Gastroesophageal sphincter (tissue), 4 donors: ENCODE measurements at places on chromosomes 7 and 10. TPM values are rescaled to one million over a fixed set of nuclear protein-coding genes. Genes with fewer than 3 reads are reported as not detected.

Gene ACHE
- total RNA-seq: 1.1 TPM

DNA sequence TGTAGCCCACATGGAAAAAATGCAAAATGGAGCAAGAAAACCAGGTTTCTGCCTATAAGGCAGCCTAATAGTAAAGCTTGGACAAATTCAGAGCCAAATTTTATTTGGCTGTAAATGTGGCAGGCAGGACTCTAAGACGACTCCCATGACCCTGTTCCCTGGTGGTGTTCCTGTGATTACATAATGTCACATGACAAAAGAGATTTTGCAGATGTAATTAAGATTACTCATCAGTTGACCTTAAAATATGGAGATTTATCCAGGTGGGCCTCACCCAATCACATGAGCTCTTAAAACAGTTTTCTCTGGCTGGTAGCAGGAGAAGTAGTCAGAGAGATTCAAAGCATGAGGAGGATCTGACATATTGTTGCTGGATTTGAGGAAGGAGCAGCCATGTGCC, 303.1 kb upstream of the IMMP2L start:
- H3K36me3 ChIP-seq: peaks cover 22% of the 10 kb centered on the region
- no peak overlapping the region for H3K4me3 ChIP-seq
- ATAC-seq: peak; percentile 25

- no peak overlapping the region for H3K4me3 ChIP-seq
- ATAC-seq: no peak
- no peaks in the 10 kb centered on the region for H3K27me3 ChIP-seq
Measured at GRCh38 chr7:33677556-33677955, 227.8 kb upstream of the BMPER start.

Gene PPP1R17
- total RNA-seq: not detected

Gene PAX2
- total RNA-seq: not detected

DNA sequence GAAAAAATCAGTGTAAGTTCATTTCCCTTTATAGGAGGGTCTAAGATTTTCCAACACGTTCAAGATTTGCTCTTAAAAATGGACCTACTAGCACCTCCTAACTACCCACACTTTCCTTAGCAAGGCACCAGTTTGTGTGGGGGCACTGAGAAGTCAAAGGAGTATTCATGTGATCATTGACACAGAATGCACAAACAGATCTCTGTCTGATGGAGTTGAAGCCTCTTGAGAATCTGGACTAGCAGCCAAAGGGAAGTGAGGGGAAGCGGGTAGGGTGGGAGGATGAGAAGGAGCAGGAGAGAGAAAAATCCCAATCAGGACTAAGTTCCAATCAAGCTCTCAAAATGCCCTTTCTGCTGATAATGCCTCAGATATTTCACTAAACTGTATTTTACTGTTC, 4.1 kb downstream of the MMS19 start:
- H3K4me3 ChIP-seq: no peak overlapping the region
- no peaks in the 10 kb centered on the region for H3K27me3 ChIP-seq
- no peaks in the 10 kb centered on the region for H3K4me1 ChIP-seq
- H3K36me3 ChIP-seq: no peaks in the 10 kb centered on the region
- H3K27ac ChIP-seq: no peak overlapping the region

DNA sequence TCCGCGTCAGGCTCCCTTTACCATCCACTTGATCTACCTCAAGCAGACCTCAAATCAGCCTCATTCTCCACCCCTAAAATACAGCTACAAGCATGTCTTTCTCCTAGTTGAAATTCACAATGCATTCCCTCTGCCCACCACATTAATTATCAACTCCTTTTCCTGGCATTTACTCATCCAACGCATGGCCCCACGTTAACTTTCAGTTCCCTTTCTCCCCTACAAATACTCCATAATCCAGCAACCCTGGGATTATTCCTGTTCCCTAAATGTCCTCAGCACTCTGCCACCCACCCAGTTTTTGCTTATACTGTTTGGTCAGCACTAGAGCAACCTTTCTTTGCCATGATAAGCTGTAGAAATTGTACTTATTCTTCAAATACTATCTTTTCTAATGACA, 5.7 kb upstream of the VIM start:
- no peaks in the 10 kb centered on the region for H3K36me3 ChIP-seq
- no peak overlapping the region for H3K4me3 ChIP-seq
- no peaks in the 10 kb centered on the region for H3K27me3 ChIP-seq

Gene INA
- 0.31 TPM for total RNA-seq

DNA sequence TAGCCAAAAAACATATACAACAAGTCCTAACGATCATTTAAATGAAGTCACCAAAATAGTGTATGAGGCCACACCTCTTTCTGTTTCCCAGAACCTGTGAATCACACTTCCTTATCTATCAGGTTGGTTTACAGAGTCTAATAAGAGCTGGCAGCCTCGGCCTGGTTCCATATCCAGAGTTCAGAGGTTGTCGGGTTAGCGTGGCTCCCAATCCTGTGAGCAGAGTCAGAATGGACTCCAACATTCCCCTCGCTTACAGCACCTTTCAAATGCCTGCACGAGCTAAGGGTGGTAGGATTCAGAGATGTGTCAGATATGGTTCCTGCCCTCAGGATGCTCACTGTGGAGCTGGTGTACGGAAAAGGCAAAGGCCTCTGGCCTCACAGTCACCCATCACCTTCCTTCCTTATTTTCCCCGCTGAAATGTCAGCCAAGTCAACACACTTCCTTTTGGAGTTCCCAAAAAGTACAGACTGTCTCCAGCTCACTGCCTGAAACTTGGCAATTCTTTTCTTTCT, 6.0 kb downstream of the IL15RA start:
- H3K4me3 ChIP-seq: no peak overlapping the region
- peak overlapping the region; percentile 62 for H3K27ac ChIP-seq
- ATAC-seq: peak; percentile 68
- no peaks in the 10 kb centered on the region for H3K4me1 ChIP-seq
- H3K36me3 ChIP-seq: no peaks in the 10 kb centered on the region
